Jurkat, Clone E6-1 (cell line): ENCODE measurements at places on chromosomes 13 and 19.

GRCh38 chr19:18737954-18738351, 53.2 kb downstream of the COMP start:
- DNase-seq, result no peak

- DNase-seq, result no peak
Observed at GRCh38 chr19:9757544-9758501, 10.7 kb downstream of the ZNF846 start.

DNA sequence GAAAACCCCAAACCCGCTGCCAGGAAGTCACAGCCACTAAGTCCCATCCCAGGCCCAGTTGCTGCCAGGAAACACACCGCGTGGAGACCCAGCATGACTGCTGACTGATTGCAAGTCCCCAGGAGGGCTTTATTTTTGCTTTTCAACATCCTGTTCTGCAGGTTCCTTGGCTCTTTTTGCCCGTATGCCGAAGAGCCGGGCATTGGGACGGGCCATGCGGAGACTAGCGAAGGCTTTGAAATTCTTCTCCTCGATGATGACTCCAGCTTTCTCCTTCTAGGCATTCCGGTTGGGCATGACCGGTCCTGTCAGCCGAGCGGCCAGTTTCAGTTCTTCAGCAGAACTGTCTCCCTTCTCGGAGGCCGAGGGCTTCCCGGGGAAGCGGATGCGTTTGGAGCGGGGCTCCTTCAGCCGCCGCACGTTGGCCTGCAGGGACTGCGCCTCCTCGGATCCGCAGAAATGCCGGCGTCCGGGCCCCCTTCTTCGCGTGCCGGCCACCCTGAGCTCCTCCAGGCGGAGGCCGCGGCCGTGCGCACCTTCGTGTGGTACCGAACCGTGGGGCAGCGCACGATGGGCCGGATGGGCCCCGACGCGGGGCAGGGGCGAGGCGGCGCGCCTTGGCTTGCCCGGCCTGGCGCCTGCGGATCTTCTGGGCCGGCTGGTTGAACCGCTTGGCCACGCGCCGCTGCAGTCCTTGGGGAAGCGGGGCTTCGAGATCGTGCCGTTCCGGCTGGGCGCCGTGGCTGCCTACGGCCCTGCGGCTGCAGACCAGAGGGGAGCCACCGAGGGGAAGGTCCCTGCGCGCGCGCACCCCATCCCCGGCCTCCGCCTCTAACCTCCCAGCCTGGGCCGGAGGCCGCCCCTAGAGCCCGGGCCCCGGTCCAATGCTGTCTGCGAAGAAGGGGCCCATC, 15.2 kb downstream of the ZSCAN5C start:
- peak; percentile 28 for DNase-seq

DNA sequence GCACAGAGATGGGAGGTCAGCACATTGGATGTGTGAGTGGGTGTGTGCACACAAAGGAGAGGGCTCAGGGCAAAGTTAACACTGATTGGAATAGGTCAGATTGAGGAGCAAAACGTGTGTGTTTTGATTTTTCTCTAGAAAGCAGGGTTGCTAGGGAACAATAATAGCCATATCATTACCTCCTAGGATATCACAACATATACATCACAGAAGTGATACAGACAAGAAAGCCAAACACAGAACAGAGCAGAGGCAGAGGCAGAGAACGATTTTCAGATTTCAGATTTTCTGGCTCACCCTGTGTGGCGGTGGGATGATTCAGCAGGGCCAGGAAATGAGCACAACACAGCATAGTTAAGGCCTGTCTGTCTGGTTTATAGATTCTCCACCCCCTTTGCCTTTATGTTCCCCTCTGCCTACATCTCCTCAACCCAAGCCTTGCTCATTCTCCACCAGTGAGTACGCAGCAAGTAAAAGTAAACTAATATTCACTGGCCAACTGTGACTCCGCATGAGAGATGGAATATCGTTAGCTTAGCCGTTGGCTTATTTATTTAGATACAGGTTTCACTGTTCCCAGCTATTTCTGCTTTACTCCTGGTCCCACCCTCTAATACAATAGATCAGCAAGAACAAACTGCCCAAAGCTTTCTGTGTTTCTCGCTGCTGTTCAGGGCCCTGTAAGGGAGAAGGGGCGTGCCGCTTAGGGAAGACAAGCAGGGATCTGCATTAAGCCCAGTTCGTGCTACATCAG, 182.7 kb upstream of the TSC22D1 start:
- no peak for DNase-seq

DNA sequence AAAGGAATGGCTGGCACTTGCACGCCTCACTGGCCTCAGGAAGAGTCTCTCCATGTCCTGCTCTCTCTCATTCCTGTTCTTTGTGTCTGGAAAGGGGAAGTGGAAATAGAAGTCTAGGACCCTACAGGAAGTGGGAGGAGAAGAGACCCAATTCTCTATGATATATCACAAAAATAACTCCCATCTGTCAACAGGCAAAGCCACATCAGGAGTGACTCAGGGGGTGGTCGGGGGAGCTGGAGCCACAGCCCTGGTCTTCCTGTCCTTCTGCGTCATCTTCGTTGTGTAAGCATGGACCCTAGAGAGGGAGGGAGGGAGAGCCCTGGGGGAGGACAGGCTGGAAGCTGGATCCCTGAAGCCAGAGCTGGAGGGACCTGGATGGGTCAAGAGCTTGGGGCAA, 3.0 kb downstream of the SIGLEC9 start:
- DNase-seq, result peak; percentile 27

GRCh38 chr19:6279620-6279930, 200 bp downstream of the MLLT1 start:
- DNase-seq, result no peak

- DNase-seq, result no peak
Observed at GRCh38 chr13:112446867-112447266, 70.7 kb downstream of the SPACA7 start.

DNA sequence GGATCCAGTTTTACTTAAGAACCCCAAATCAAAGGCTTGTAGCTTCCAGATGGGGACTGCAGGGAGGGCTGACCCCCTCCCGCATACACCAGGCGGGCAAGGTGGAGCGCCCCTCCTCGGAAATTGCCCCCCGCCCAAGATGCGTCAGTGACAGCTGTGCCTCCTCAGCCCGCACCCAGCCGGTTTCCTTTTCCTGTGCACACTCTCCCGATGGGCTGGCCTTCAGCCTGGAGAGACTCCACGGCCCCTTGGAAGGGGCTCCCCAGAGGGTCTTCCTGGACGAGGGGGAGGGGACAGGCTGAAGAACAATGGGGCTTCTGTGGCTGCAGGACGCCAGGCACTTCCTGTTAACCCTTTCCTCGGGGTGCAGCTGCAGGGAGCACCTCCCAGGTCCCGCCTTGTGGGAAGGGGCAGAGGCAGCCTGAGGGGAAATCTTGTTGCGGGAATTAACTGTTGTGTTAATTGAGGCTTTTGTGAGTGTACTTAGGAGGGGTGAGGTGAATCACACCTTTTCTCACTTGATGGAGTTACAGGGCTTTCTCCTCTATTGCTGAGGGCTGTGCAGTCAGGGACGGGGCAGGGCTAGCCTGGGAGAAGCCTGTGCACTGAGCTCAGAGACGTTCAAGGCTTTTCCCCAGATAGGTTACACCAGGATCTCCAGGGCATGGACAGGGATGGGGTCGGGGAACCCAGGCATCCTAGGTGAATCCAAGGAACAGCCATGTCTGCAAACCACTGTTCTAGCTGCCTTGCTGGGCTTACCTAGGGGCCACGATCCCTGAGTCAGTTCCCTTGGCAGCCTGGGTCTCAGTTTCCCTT, 14.3 kb downstream of the IER2 start:
- DNase-seq, result peak; percentile 71

DNA sequence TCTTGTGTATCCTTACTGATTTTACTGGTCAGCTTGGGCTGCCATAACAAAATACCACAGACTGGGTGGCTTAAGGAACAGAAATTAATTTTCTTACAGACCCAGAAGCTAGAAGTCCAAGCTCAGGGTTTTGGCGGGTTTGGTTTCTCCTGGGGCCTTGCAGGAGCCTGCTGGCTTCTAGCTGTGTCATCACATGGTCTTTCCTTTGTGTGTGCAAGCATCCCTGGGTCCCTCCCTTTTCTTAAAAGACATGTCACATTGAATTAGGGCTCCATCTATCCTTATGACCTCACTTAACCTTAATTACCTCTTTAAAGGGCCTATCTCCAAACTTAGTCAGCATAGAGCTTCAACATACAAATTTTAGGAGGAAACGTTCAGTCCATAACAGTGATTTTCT, 23.4 kb downstream of the UBAC2 start:
- DNase-seq, result no peak

DNA sequence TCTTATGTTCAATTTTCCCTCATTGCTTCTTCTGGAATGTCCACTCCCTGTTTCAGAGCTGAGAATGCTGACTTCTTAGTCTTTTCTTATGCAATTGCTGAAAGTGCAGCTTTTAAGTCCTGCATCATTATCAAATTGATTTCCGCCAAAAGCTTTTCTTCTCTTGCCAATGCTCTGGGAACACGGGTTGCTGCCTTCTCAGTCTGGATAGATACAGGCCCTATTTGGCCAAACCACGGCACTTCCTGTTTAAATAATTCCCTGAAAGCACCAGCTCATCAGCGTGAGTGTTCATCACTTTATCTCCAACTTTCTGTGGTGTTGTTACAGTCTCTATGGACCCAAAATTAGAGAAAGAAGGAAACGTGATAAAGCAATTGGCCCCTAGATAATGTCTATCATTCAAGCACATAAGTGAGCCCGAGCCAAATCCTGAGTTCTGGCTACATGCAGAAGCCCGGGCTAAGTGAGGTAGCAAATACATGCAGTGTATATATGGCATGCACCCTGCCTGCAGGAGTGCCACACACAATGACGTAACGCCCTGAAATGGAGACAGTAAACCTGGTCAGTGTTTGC, 85.7 kb downstream of the CYSLTR2 start:
- no peak for DNase-seq

GRCh38 chr13:28607187-28607955, 51.6 kb upstream of the POMP start:
- no peak for DNase-seq

DNA sequence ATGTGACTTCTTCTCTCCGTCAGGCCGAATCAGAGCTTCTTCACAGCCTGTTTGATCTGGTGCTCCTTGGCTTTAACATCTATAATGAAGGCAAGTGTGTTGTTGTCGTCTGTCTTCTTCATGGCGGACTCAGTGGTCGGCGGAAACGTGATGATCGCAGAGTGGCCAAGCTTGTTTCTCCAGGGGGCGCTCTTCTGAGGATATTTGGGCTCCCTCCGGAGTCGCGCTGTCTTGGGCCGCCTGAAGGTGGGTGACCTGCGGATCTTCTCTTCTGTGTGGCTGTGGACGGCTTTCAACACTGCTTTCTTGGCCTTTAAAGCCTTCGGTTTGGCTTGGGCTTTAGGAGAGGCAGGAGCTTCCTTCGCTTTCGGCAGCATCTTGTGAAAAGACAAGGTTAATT, 9.8 kb downstream of the TPRX1 start:
- DNase-seq, result no peak

GRCh38 chr19:50548191-50549058, 19.8 kb downstream of the LRRC4B start:
- no peak for DNase-seq

- no peak for DNase-seq
Observed at GRCh38 chr13:114311387-114311786, 2.9 kb upstream of the CHAMP1 start.

GRCh38 chr13:36154567-36155291, 23.5 kb upstream of the DCLK1 start:
- no peak for DNase-seq

DNA sequence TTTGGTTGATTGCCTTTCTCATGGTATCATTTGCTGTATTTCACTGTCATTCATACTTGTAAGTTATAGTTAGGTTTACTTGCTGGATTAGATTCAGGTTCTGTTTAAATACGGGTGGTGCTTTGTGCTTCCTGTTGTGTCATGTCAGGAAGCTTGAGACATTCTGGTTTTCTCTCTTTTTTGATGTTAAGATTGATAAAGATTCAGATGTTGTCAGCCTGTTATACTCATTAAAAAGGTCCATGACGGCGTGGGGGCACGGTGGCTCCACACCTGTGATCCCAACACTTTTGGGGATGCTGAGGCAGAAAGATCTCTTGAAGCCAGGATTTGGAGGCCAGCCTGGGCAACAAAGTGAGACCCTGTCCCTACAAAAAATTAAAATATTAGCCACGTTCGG, 45.7 kb downstream of the NAA16 start:
- DNase-seq, result peak; percentile 84

GRCh38 chr19:41776700-41777099, 19.7 kb upstream of the CEACAM3 start:
- no peak for DNase-seq

- no peak for DNase-seq
Observed at GRCh38 chr19:28221736-28222135, 991.2 kb downstream of the UQCRFS1 start.

- no peak for DNase-seq
Observed at GRCh38 chr13:38883783-38884182, 106.8 kb downstream of the STOML3 start.

GRCh38 chr19:5974721-5975387, 3.1 kb downstream of the RANBP3 start:
- no peak for DNase-seq

- no peak for DNase-seq
Observed at GRCh38 chr19:1521636-1522035, 2.2 kb upstream of the PLK5 start.

- no peak for DNase-seq
Observed at GRCh38 chr13:105377452-105377851, 1158.0 kb downstream of the EFNB2 start.

GRCh38 chr13:36550177-36550576, 117.9 kb downstream of the CCNA1 start:
- DNase-seq, result no peak

DNA sequence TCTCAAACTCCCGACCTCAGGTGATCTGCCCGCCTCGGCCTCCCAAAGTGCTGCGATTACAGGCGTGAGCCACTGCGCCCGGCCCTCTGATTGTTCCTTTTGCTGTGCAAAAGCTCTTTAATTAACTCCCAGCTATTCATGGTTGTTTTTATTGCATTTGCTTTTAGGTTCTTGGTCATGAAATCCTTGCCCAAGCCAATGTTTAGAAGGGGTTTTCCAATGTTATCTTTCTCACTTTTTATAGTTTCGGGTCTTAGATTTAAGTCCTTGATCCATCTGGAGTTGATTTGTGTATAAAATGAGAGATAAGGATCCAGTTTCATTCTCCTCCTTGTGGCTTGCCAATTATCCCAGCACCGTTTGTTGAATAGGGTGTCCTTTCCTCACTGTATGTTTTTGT, 19.2 kb upstream of the GRTP1 start:
- no peak for DNase-seq

DNA sequence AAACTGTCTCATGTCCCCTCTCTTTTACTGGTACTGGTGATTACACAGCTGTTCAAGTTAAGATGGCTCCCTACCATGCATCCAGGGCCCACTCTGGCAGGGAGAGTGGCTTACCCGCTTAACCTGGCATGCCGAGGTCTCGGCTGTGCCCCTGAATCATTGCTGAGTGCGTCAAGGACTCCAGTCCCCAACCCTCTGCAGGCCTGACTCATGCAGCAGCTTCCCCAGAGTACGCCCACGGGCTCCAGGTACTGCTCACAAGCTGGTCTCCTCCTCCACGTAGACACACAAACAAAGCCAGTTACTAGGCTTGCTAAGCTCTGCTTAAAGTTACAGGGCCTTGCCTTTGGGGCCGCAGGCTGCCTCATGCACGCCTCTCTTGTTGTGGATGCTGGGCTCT, 447.4 kb downstream of the COG6 start:
- no peak for DNase-seq

GRCh38 chr13:24271601-24272451, 37.6 kb upstream of the C1QTNF9 start:
- DNase-seq, result peak; percentile 88
